ENCODE measurements at places on chromosomes 2 and 18.

GRCh38 chr2:95353055-95353575 lies 49.4 kb upstream of the FAHD2A start:
- DNase-seq = no peak

GRCh38 chr2:156800781-156801361 lies 364.7 kb downstream of the GPD2 start:
- DNase-seq = no peak

GRCh38 chr2:207504513-207505170 lies 25.1 kb upstream of the CREB1 start:
- no peak for DNase-seq

- no peak for DNase-seq
Measured at GRCh38 chr2:210626849-210627248, 70.5 kb downstream of the CPS1 start.

GRCh38 chr2:8694737-8695136 lies 12.9 kb downstream of the ID2 start:
- no peak for DNase-seq

DNA sequence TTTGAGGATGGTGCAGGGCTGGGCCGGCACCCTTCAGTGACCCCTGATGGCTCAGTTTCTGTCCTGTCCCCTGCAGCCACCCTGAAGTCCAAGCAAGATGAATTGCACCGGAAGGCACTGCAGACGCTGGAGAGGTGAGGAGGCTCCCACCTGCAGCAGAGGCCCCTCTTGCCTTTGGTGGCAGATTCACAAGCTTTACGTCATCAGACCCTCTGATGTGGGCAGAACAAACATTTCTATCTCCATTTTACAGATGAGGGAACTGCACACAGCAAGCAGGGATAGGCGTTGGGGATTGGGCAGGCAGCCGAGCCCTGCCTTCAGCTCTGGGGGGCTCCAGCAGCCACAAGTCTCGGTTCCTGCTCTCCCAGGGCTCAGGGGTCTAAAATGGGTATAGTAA lies 107.7 kb upstream of the MCFD2 start:
- DNase-seq = no peak

DNA sequence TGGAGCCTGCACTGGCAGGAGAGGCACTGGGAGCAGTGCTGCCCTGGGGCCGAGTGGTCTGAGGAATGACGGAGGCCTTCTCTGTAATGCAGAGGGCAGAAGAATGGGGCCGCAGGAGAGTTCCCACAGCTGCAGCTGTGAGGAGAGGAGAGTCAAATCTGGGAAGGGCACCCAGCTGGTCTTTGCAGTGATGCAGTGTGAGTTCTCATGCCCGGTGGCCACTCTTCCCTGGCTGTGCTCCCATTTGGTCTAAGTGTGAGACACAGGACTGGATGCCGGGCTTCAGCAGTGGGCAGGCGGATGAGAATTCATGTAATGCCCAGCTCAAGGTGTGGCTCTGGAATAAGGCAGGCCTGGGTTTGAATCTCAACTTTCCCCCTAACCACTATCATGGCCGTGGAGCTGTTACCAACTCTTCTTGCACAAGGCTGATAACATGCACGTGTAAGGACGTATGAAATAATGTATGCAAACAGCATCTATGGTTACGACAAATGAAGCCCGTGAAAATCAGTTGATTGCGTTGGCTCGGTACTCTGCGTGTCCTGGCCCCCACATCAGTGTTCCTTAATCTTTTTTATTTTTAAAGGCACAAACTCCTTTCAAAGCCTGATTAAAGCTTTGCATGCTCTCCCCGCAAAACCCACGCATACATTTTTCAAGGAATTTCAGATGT lies 71.6 kb downstream of the ACKR3 start:
- DNase-seq = no peak

GRCh38 chr2:175002547-175003274 lies 2.5 kb downstream of the CHN1 start:
- no peak for DNase-seq

DNA sequence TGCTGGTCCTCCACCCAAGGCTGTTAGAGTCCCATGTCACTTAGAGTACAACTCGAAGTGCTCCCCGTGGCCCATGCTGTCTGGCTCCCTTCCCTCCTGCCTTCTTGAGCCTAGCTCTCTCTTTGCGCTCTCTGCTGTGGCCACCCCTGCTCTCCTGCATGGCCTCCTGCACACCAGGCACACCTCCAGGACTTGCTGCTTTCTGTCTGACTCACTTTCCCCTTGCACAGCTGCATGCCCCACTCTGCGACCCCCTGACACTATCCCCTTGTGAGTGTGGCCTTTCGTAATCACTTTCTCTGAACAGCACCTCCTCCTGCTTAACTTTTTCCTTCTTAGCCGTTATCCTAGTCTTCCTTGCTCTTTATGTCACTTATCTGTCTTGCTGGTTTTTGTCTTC lies 343.6 kb downstream of the TGIF1 start:
- no peak for DNase-seq

- no peak for DNase-seq
Measured at GRCh38 chr2:50606860-50607259, 425.1 kb downstream of the NRXN1 start.

DNA sequence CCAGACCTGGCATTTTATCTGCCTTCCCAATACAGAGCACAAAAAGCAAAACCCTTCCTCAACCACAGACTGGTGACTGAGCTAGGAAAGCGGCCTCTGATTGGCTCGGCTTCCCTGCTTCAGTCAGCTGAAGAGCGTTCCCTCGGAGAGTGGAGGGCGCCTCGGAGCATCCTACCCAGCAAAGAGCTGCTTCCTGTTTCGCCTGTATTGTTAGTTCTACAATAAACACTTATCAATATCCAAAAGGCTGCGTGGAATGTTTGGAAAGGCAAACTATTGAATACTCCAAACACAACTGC lies 125.0 kb downstream of the CACNB4 start:
- DNase-seq = peak; percentile 75

DNA sequence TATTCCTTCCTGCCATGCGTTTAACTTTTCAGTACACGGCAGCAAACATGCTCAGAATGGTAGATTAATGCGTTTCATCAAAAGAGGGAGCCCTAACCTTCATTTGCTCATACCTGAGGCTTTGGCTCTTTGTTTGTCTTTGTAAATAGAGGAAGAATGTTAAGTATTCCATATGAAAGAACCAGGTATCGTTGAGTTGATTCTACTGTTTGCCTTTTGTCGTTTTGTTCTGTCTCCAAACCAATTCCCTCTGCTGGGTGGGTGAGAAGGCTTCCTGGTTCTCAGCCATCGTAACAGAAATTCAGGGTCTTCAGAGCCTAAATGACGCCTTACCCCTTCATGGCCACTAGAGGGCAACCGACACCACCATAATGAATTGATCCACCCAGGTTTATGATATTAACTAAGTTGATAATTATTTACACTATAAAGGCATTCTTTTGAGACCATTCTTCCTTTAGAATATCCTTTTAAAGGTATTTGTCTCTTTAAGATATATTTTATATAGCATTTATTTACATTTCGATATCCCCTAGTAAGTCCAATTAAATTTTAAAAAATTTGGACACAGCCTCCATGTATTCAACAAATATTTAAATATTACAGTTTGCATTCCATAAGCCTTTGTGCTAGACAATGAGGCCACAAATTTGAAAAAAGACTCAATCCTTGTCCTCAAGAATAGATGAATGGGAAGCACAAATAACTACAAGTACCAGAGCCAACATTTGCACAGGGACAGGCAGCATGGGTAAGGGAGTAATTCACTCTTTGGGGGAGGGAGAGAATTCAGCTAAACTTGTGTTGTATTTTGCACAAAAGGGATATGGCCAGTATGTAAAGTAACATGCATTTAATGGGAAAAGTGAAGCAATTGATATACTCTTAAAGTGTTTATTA lies 48.1 kb downstream of the TIMM21 start:
- DNase-seq = peak; percentile 73

DNA sequence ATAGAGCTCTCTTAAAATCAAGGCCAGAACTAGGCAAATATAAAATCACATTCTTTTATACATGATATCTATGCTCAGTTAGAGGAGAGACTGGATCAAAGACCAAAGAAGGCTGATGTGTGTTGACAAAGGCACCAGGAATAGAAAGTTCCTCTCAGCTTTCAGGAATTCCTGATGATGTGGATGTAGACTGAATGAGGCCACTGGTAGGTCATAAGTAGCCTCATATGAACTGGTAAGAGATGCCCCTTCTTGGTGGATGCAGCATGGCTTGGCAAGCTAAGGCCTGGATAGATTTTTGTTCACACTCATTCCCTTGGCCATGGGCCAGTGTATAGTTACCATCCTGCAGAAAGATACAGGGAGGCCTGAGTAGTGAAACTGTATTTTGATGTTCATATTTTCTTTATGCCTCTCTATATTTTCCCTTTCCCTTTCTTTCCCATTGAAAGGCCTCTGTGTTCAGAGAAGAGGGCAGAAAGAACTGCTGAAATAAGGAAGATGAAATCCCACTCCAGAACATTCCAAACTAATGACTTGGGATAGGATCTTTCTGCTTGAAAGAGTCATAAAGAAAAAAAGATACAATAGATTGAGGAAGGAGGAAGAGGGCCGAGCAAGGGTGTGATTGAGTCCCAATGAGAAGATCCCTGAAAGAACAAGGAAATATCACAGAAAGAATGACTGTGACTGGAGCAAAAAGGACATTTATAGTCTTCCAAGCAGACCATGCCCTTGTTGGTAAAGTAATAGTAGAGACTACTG lies 2182.7 kb upstream of the PIK3C3 start:
- no peak for DNase-seq

DNA sequence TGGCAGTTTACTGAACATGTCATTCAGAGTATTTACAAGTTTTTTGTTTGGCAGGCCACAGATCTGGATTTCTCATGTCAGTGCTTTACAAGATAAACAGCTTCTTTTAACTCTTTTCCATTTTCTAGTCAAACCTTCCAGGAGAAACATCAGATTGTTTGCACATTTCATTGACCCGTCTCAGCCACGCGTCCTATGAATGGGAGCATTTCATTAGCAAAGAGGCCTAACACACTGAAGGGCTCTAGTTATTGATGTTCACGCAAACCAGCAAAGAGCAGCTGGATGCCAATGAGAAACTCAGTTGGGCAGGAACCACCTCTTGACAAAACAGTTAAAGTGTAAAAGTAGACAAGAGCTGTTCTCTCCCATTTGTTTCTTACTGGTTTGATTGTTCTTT lies 29.2 kb upstream of the MFF start:
- no peak for DNase-seq

DNA sequence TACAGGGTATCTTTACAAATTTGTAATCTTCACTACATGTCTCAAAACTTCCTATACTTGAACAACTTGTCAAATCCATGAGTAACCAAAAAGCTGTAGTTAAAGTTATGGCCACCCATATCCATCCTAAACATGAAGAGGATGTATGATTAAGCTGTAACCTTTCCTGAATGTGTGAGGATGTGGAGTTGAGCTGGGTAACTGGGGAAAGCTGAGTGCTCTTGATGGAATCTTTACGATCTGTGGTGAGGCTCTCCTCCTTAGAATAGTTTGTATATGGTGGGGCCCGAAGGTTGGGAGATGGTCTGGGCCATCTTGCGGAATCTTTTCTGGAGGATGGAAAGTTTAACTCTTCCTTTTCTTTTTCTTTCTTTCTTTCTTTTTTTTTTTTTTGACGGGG lies 29.4 kb downstream of the DPP4 start:
- no peak for DNase-seq

- DNase-seq = no peak
Measured at GRCh38 chr2:212912445-212913103, 238.8 kb downstream of the IKZF2 start.

DNA sequence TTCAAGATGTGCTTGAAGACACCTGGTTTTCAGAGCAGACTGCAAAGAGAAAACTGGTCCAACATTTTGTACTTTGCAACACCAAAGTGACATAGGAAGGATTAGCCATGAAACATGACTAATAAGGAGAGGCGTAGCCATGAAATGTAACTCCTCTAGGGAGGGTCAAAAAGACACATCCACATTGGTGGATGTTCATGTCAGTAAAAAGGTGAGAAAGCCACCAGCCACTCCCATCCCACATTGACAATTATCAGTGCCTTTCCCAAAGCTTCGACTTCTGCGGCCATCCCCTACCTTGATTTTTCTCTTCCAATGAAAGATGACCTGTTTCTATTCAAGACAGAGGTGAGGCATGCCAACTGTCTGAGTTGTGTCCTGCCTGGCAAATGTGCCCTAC lies 223.2 kb downstream of the ALK start:
- DNase-seq = no peak

GRCh38 chr2:68714866-68715265 lies 19.7 kb upstream of the ARHGAP25 start:
- DNase-seq = no peak

DNA sequence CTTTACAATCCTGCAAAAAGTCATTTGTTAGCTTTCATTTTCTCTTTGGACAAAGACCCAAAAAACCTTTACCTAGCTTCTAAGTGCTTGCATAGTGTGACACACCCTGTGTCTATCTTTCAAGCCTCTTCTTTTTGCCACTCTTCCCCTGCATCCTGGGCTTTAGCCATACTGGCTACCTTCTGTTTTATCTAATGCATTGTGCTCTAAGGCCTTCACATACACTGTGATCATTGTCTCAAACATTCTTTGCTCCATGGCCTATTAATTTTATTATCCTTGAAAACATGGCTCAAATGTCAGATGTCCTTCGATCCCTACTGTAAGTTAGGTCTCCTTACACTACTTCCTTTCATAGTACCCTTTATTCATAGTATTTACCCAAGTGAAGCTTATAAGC lies 84.4 kb downstream of the PIK3C3 start:
- DNase-seq = no peak

DNA sequence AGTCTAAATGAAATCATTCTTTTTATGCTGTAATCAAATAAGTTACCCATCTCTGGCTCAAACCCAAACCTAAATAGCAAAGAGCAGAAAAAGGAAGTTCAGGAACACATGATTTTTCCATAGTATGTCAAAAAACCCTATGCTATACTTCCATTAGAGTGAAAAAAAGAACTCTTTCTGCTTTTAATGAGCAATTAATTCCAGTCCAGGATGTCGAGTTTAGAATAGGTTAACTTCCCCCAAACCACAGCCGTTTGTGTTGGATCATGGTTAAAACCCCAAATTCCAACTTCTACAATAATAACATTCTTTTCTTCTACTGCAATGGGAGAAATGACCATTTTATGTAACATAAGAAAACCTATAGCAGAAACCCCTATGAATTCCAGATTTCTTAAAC lies 171.1 kb upstream of the NRP2 start:
- DNase-seq = no peak

GRCh38 chr2:3807853-3808252 lies 104.5 kb downstream of the DCDC2C start:
- DNase-seq = no peak

DNA sequence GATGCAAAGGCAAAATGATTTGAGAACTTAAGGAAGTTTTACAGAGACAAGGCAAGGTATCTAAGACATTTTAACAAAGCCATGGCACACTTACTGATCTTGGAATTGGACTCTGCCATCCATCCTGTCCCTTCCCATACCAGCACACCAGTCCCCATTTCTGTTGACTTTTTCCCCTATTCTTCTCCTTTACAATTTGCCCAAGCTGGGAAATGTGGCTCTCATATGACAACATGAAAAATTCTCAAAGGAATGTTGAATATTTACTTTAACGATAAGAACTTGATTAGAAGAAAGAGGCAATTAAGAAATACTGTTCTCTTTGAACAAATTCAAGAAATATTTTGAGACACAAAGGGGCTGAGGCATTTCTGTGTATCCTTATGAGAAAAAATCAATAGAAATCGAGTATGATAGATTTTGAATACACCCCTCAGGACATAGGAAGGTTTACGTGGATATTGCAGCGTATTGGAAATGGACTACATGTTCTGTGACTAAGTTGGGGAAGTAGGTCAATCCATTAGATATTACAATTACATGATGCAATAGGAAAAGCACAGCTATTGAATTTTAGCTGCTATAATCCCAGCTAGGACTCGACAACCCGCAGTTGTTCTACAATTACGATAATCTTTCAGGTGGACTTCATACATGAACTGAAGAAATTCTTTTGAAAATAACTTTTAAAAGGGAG lies 201.6 kb downstream of the TRIB2 start:
- DNase-seq = no peak

All from NCI-H2081 (cell line).